B cell (primary cell): ENCODE measurements at places on chromosomes 7 and 10.

- no peak for DNase-seq
- no peak overlapping the region for H3K4me3 ChIP-seq
- H3K27ac ChIP-seq, result no peak overlapping the region
- no peaks in the 10 kb centered on the region for H3K27me3 ChIP-seq
- no peaks in the 10 kb centered on the region for H3K4me1 ChIP-seq
Observed at GRCh38 chr7:38242814-38243213, 30.6 kb downstream of the TARP start.

DNA sequence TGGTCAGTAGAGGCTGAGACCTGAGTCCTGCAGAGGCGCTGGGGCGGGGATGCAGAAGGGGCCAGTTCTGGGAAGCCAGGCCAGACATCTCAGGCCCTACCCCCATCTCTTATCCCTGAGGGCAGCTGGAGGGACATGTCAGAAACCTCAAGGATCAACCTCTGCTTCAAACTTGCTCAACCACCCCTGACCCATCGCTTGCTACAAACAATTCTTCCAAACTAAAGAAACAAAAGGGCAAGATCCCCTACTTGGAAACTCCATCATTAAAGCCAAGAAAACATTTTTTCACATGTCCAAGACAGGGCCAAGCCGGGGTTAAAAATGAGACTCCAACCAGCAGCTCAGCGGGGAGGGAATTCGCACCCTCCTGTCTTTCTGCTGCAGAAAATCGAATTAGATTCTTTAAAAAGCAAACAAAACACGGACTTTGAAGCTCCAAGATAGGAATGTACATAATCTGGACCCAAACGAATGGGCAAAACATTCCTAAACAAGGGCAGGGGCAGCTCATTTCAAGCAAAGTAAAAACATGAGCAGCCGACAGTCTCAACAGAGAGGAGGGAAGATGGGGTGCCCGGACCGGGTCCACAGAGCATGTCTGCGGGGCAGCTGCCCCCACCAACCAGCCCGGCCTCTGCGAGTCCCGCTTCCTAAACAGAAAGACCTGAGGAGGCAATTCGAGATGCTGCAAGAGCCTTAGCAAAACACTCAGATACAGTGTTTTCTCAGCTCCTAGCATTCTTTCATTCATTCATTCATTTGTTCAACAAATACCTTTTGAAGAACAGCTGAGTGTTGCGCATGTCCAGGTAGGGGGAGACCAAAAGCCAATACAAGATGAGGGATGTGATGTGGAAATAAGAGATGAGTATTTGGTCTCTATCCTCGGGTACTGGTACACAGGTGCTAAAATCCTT lies 44.8 kb downstream of the CHST15 start:
- H3K4me1 ChIP-seq, result peaks cover 21% of the 10 kb centered on the region
- no peak overlapping the region for H3K27ac ChIP-seq
- no peak for DNase-seq
- H3K27me3 ChIP-seq, result no peaks in the 10 kb centered on the region
- H3K4me3 ChIP-seq, result no peak overlapping the region

DNA sequence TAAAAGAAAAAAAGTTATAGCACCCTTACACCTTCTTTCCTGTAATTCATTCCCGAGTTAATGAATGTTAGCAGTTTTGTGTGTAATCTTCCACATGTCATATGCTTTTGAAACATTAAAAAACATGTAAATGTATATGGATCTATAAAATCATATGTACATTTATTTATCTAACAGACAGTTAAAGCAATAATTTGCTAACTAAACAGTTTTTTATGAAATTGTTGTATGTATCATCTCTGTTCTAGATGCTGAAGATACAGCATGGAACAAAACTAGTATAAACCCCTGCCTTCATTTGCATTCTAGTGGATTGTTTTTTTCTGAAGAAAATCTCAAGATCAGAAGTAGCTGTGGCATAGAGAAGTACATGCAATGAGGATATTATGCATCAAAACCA lies 165.0 kb downstream of the POU6F2 start:
- no peaks in the 10 kb centered on the region for H3K36me3 ChIP-seq
- H3K4me3 ChIP-seq, result no peak overlapping the region
- H3K4me1 ChIP-seq, result no peaks in the 10 kb centered on the region

GRCh38 chr7:76358011-76358480 lies 745 bp downstream of the YWHAG start:
- H3K4me3 ChIP-seq, result peak overlapping the region; percentile 95
- peak; percentile 83 for DNase-seq
- peak overlapping the region; percentile 94 for H3K27ac ChIP-seq
- H3K36me3 ChIP-seq, result peaks cover 4% of the 10 kb centered on the region
- H3K27me3 ChIP-seq, result no peaks in the 10 kb centered on the region

DNA sequence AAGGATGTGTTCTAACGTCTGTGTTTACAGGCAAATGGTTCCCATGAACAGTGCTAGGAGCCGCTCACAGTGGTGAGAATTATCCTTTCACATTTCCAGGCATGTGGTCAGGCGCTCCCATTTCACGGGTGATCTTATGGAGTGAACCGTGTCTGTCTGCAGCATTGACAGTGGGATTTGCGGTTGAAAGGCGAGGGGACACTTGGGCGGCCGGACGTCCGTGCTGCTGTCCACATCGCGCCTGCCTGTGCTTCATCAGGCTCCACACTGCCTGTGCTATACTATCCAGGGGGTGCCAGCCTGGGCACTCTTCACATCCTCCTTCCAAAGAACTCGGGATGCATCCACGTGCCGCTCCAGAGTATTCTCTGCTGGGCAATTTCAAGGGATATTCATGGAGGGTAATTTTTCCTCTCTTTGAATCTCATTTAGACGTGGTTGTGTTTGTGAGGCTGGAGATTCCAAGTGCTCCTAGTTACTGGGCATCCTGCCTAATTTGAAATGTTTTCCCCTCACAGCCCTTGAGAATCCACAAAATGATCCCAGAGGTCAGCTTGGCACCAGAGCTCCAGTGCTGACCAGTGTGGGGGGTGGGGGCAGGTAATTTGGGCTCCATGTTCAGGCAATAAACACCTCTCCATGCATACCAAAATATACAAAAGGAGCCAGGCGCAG lies 61.9 kb upstream of the EBF3 start:
- H3K27me3 ChIP-seq, result no peaks in the 10 kb centered on the region
- H3K4me3 ChIP-seq, result no peak overlapping the region
- no peak for DNase-seq
- H3K4me1 ChIP-seq, result no peaks in the 10 kb centered on the region

DNA sequence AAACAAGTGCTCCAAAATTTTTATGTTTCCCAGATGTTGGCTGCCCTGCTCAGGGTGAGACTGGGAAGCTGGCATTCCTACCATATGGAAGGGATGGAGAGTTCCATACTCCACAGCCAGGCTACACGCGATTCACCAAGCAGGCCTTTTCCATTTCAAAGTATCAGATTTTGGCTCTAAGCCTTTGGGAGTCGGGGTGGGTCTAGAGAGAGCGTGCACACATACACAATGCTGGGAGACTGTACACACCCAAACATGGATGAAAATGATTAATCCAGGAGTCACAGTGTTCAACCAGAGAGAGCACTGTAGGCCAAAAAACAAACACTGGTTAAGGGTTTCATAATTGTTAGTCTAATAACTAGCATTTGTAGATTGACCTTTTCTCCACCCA lies 295.0 kb downstream of the BICC1 start:
- H3K27me3 ChIP-seq, result no peaks in the 10 kb centered on the region
- DNase-seq, result no peak
- no peak overlapping the region for H3K27ac ChIP-seq

- no peak overlapping the region for H3K4me3 ChIP-seq
- no peaks in the 10 kb centered on the region for H3K36me3 ChIP-seq
- no peaks in the 10 kb centered on the region for H3K27me3 ChIP-seq
- peaks cover 5% of the 10 kb centered on the region for H3K4me1 ChIP-seq
- no peak overlapping the region for H3K27ac ChIP-seq
Observed at GRCh38 chr7:101605611-101606497, 23.2 kb downstream of the MYL10 start.

GRCh38 chr7:66296001-66296521 lies 90.9 kb downstream of the TPST1 start:
- H3K27ac ChIP-seq, result no peak overlapping the region
- no peaks in the 10 kb centered on the region for H3K27me3 ChIP-seq
- DNase-seq, result no peak

DNA sequence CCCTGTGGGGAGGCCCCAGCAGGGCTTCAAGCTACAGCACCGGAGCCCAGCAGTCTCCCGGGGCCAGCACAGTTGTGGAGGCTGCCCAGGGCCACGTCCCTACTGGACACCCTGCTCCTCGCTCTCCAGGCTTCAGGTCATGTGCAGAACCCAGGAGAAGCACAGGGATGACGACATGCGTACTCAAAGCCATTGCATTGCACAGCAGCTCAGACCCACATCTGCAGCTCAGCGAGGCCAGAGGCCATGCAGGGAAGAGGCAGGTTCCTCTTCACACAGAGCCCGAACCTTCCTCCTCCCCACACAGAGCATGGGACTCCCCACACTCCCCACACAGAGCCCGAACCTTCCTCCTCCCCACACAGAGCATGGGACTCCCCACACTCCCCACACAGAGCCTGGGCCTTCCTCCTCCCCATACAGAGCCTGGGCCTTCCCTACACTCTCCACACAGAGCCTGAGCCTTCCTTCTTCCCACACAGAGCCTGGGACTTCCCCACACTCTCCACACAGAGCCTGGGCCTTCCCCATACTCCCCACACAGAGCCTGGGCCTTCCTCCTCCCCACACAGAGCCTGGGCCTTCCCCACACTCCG lies 12.3 kb downstream of the CFAP46 start:
- DNase-seq, result no peak
- no peaks in the 10 kb centered on the region for H3K36me3 ChIP-seq
- H3K4me3 ChIP-seq, result no peak overlapping the region
- H3K4me1 ChIP-seq, result no peaks in the 10 kb centered on the region
- H3K27ac ChIP-seq, result peak overlapping the region; percentile 33
- no peaks in the 10 kb centered on the region for H3K27me3 ChIP-seq

DNA sequence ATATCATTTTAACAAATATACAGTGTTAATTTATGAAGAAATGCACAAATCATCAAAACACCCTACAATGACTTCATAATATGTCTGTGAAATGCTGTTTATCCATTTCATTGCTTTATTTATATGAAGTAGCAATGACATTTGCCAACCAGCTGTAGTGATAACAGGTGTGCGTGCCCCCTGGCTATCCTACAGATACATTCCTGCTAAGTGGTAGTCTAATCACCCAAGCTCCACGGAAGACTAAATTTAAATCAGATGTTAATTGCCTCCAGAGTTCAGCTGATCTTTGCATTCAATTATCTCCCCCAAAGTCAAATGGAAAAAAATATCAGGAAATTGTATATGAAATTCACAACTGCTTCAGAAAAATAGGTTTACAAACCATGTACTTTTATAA lies 1164.2 kb upstream of the LRRN3 start:
- H3K27ac ChIP-seq, result no peak overlapping the region
- no peaks in the 10 kb centered on the region for H3K4me1 ChIP-seq
- H3K4me3 ChIP-seq, result no peak overlapping the region

- H3K4me1 ChIP-seq, result no peaks in the 10 kb centered on the region
- H3K27me3 ChIP-seq, result no peaks in the 10 kb centered on the region
- H3K27ac ChIP-seq, result no peak overlapping the region
- DNase-seq, result no peak
- no peaks in the 10 kb centered on the region for H3K36me3 ChIP-seq
Observed at GRCh38 chr7:56009695-56010094, 41.5 kb downstream of the PSPH start.

DNA sequence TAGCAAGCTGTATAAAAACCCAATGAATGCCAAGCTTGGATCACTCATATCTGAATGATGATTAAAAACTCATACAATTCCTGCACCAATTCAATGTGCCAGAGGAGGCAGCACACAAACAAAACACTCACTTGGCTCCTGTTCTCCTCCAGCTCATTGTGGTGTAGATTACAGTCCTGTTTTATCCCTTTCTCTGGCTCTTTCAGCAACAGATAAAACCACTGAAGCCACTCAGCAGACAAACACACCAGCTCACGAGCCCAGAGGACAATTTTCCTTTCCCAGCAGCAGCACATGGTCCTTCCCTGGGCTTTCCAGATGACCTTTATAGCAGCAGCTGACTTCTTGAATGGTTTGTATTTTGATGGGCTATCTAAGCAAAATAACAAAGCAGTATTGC lies 107.3 kb upstream of the STARD3NL start:
- H3K36me3 ChIP-seq, result no peaks in the 10 kb centered on the region
- no peak for DNase-seq
- no peaks in the 10 kb centered on the region for H3K4me1 ChIP-seq
- H3K4me3 ChIP-seq, result no peak overlapping the region

DNA sequence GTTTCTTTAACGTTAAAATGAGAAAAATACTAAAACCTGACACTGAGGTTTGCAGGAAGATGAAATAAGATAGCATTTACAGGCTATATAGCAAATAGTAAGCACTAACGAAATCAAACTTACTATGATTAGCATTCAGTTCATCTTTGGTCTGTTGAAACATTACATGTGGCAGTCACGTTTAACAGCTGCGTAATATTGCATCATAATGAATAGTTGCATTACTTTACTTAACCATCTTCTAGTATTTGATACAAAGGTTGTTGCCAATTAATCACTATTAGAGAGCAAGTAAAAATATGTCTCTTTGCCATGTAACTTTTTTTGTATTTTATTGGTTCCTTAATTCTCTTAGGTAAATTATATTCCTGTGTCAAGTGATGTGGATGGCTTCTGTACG lies 131.8 kb upstream of the GHITM start:
- DNase-seq, result no peak
- no peak overlapping the region for H3K27ac ChIP-seq
- H3K27me3 ChIP-seq, result no peaks in the 10 kb centered on the region
- H3K4me1 ChIP-seq, result no peaks in the 10 kb centered on the region

GRCh38 chr7:88759230-88760135 lies at the start of gene ZNF804B:
Gene ZNF804B (plus strand): TSS chr7:88759700. CDS start chr7:88759977, 277 bp downstream.
- no peak within 1 kb of the TSS for H3K27ac ChIP-seq
- no peaks in the 10 kb centered on the region for H3K36me3 ChIP-seq

DNA sequence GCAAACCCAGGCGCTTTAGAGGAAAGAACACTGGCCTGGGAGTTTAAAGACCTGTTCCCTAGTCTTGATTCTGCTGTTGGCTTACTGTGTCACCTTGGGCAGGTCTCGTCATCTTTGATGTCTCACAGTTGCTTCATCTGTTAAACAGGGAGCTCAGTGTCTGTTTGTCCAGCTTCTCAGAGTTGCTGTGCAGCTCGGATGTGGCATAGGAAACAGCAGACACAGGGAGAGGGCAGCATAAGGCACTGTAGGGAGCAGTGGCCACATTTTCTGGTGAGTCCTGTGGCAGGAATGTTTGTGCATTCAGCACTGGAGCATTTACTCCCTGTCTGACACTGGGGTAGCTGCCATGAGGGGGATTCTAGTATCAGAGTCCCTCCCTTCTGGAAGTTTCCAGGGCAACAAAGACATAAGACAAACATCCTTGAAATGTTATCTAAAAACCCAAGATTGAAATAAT lies 2.0 kb downstream of the REPIN1 start:
- no peaks in the 10 kb centered on the region for H3K27me3 ChIP-seq
- peaks cover 33% of the 10 kb centered on the region for H3K4me1 ChIP-seq
- peak overlapping the region; percentile 98 for H3K27ac ChIP-seq
- peaks cover 36% of the 10 kb centered on the region for H3K36me3 ChIP-seq
- H3K4me3 ChIP-seq, result no peak overlapping the region

GRCh38 chr7:17144322-17144721 lies 154.1 kb upstream of the AHR start:
- no peaks in the 10 kb centered on the region for H3K27me3 ChIP-seq
- H3K4me1 ChIP-seq, result no peaks in the 10 kb centered on the region
- no peaks in the 10 kb centered on the region for H3K36me3 ChIP-seq
